ENCODE measurements at places on chromosomes 12 and 14.
A peak's percentile ranks its signal among the peaks of the same experiment; 100 is the strongest.

- DNase-seq = no peak
Observed at GRCh38 chr12:3884671-3885070, 11.5 kb upstream of the PARP11 start.

- no peak for DNase-seq
Observed at GRCh38 chr14:95026851-95027463, 130.4 kb downstream of the DICER1 start.

DNA sequence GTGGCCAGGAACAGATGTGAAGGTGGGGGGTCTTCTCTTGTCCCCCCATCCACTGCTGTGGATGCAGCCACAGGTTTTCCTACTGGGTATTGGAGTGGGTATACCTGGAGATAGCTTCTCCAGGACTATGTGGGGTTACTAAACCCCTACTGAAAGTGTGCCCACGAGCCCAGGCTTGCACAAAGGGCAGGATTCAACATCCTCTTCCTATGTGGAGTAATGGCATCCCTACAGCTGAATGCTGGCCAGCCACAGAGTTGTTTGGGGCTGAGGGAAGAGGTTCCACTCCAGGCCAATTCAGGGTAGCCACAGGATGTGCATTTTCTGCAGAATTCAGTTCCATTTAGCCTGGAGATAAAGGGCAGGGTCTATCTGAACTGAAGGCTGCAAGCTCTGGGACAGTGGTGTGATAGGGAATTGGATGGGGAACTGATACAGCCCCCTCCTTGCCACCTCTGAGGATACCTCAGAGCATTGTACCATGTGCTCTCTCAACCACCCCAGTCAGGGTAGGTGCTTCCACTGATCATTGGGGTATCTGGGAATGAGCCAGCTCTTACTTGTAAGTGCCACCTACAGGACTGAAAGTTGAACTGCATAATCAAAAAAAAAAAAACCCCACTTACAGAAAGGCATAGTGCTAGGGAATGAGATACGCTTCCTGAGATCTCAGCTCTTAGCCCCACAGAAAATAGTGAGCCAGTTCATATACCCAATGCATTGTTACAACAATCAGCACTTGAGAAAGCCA, 187.1 kb downstream of the KITLG start:
- no peak for DNase-seq

DNA sequence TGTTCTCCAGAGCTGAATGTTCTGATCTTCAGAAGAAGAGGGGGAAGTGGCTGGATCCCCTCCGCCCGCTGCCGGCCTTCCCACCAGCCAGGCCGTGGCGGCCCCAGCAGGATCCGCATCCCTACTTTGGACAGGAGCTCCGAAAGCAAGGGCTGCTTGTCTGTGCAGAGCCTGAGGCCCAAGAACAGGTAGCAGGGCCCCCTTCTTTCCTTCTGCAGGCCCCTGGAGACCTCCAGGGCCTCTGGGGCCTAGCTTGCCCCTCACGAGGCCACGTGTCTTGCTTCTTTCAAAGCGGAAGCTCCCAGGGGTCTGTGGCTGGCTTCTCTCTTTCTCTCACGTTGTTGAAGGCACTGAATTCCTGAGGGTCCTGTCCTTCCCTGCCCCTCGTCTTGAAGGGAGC, 13.2 kb downstream of the PGF start:
- no peak for DNase-seq

GRCh38 chr12:66035288-66035966, 95.1 kb downstream of the LLPH start:
- DNase-seq = no peak

DNA sequence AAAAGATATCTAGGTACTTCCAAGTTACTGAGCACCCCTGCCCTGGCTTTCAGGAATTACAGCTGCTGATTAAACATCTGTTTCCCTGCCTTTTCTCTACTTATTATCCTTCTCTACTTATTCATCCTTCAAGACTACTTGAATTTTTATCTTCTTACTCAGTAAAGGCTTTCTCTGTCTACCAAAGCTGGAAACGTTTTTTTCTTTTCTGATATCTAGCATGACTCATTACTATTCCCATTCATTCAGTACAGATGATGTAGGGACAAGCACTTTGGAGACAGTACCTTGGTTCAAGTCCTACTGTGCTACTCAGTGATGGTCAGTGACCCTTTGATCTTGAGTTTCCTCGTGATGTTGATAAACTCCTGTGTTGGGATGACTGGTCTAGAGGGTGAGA, 848.7 kb downstream of the NRXN3 start:
- no peak for DNase-seq

DNA sequence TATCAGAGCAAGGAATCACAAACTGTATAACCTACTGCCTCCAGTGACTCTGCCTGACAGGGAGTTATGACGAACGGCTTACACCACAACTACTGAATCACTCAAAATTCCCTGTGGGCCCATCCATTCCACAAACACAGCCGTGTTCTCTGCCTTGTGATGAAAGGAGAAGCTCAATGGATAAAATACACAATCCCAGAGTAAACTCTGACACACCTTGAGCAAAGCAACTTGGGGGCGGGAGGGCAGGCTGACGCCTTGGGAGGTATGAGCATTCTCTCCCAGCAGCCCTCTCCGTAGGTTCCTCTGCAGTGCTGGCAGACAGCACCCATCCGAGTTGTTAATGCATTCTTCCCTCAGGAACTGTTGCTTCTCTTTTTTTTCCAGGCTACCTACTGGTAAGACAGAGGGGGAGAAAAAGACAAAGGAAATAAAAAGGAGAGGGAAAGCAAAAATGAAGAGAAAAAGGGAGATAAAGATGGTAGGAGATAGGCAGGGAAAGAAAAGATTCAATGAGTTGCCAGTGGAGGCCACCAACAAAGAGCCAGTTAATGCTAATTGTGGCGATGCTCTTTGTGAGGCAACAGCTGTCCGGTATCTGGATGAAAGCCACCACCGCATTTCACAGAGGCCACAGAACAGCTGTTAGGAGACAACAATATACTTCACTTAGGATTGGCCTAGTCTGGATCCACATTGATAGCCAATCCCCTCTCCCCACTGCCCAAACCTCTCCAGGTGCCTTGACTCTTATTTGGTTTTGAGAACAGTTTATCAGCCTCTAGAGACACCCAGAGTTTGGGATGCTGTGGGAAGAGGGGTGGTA, 4.7 kb upstream of the DIO2 start:
- DNase-seq = no peak

DNA sequence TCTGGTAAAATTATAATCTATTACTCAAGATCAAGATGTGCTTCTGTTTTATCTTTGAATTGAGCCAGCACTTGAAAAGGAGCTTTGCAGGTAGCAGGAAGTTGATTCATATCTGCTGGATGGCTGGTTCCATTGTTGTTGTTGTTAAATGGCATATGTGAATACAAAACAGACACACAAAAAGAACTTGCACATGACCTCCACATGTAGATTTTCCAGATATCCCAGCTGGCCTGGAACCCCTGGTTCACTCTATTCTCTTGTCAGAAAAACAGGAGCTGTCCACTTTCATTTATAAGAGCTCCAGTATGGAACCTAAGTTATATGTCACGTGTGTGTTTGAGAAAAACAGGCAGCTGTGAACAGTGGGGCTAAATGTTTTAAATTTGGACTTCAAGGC, 273.9 kb downstream of the TMEM132D start:
- DNase-seq = no peak

GRCh38 chr12:1839956-1840951, 19.9 kb downstream of the LRTM2 start:
- DNase-seq = no peak

DNA sequence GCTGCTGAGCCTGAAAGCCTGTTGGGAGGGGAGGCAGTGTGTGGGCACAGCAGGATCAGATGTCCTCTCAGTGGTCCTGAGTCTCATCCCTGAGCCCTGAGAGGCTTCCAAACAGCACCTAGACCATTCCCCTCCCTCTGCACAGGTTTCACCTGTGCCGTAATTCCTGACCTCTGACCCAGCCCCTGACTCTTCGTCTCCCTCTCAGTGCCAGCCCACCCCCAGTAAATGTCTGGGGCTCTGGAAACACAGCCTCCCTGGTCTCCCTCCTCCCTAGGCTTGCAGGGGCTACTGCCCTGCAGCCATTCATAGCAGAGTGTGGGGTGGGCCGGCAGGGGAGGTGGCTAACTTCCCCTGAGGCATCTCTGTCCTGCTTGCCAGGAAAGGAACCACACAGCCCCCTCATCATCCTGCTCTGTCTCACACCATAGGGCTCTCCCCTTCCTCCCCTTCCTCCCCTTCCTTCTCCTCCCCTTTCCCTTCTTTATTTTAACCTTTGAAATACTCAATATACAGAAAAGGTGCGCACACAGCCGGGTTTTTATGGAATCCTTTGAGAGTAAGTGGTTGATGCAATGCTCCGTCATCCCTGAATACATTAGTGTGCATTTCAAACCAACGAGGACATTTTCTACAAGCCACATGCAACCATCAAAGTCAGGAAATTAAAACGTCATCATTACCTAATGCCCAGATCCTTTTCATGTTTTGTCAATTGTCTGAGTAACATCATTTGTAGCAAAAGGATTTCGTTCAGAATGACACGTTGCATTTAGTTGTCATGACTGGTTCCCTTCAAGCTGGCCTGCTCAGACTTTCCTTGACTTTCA, 67.0 kb downstream of the PRMT8 start:
- no peak for DNase-seq

DNA sequence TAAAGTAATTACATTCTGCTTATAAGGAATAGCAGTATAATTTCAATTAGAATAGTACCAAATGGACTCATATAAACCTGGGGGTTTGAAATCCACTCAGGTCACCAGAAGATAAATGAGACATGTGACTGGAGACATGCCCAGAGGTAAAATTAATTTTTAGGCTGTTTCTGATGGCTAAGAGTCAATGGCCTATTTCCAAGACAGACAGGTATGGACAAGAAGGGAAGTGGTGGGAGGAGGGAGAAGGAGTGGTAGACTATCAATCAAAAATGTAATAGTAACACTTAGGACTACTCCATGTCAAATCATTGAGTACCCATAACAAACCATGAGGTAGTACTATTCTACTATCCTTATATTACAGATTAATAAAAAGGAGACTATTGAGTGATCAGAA, 544.0 kb downstream of the GALC start:
- peak; percentile 75 for DNase-seq
